ENCODE measurements at places on chromosomes 12 and 14.

- no peak for DNase-seq
These were observed 8.9 kb upstream of the NAV3 start for GRCh38 chr12:77821699-77822203.

GRCh38 chr12:120264904-120265472, 542 bp downstream of the PXN start:
- no peak for DNase-seq

DNA sequence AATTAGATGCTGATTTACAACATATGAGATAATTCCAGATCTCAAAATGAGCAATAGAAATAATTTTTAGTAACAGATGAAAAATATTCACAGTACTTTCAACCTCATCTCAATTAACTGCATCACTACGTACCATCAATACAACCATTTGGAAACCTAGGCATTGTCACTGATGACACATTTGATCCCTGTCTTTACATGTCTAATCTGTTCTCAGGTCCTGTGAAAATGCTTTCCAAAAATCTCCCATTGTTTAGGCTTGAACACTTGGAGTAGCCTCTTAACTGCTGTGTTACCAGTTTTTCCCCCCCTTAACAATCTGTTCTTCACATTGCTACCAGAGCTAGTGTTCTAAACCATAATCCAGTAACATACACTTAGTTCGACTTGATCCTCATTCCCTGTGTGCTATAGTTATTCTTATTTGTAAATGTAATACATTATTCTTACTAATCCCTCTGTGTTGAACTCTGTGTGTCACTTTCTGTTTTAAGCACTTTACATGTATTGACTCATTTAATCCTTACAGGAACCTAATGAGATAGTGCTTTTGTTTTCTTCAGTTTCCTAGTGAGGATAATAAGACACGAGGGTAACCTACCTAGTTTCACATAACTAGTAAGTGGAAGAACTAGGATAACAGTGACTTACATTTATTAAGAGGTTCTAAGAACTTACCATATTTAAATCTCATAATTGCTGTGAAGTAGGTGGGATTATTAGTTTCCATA, 41.7 kb downstream of the LARP4 start:
- no peak for DNase-seq

GRCh38 chr14:99133636-99134515, 138.1 kb downstream of the BCL11B start:
- no peak for DNase-seq

- DNase-seq = peak; percentile 38
These were observed 128.5 kb upstream of the RGS6 start for GRCh38 chr14:71803539-71804260.

DNA sequence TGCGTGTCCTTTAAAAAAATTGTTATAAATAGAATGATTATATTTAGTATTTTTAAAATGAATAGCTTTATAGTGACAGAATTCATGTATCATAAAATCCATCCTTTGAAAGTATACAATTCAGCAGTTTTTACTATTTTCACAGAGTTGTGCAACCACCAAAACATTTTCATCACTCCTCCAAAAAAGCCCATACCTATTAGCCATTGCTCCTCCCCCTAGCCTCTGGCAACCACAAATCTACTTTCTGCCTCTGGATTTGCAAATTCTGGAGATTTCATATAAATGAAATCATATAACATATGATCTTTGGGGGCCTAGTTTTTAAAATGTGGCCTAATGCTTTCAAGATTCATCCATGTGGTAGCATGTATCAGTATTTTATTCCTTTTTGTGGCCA, 117.9 kb upstream of the MED13L start:
- no peak for DNase-seq

GRCh38 chr14:21428930-21429329, 27.0 kb downstream of the CHD8 start:
- no peak for DNase-seq

- no peak for DNase-seq
These were observed 128.9 kb downstream of the CCER1 start for GRCh38 chr12:90826036-90826435.

DNA sequence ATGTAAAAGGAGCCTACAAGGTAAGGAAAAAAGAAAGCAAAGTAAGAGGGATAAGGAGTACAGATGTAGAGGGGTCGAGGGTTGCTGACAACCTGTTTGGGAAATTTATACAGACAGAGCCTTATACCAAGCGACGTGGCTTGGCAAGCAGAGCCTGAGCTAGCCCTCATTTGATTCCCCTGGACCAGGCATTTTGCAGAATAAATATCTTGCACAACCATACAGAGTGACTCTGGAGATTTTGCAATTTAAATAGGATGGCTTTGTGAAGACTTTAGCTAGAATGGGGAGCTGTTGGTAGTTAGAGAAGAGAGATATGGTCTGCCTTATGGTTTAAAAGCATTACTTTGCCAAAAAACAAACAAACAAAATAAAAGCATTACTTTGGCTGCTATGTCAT, 11.1 kb upstream of the ANO6 start:
- no peak for DNase-seq

- no peak for DNase-seq
These were observed 332.6 kb downstream of the AEBP2 start for GRCh38 chr12:19771858-19772257.

- DNase-seq = no peak
These were observed 43.9 kb downstream of the GIT2 start for GRCh38 chr12:109952160-109952858.

DNA sequence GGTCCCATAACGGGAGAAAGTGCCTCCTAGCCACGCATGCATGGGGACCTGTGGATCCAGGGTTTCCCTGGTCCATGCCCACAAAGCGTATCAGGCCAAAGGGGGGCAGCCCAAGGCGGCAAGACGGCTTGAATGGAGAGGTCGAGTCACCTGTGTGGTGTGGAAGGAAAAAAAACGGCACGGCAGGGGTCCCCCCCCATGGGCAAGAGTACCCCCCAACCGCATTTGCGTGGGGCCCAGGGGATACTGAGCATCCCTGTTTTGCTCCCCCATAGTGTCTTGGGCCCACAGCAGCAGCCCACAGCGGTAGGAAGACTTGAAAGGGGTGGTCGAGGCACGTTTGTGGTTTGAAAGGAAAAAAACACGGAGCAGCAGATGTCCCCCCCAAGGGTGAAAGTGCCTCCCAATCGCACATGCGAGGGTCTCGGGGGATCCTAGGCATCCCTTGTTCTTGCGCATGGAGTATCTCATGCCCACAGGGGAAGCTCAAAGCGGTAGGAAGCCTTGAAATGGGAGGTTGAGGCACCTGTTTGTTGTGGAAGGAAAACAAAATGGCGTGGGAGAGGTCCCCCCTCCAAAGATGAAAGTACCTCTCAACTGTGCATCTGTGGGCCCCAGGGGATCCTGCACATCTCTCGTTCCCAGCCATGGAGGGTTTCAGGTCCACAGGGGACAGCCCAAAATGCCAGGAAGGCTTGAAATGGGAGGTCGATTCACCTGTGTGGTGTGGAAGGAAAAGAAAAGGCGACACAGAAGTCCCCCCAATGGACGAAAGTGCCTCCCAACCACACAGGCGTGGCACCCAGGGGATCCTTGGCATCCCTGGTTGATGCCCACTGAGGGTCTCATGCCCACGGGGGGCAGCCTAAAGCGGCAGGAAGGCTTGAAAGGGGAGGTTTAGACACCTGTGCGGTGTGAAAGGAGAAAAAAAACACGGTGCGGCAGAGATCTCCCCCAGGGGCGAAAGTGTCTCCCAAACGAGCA, 577.5 kb downstream of the ALG10 start:
- no peak for DNase-seq

- DNase-seq = no peak
These were observed 74.4 kb upstream of the ANO4 start for GRCh38 chr12:100720016-100720654.

DNA sequence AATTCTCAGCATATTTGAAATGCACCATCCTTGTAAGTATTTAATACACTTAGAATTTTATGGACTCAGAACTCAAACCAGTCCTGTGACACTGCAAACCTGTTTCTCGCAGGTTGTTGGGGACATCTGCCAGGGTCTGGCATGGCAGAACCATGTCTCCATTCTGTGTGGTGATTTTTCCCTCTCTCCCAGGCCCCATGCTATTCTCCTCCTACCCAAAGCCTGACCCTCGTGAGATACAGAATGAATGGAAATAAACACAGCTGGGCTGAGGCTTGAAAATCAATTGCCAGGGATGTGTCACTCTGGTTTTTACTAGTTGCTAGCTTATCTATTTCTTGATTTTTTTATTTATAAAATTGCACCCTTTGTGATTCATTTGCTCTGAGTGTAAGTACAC, 19.8 kb downstream of the TPH2 start:
- DNase-seq = no peak

DNA sequence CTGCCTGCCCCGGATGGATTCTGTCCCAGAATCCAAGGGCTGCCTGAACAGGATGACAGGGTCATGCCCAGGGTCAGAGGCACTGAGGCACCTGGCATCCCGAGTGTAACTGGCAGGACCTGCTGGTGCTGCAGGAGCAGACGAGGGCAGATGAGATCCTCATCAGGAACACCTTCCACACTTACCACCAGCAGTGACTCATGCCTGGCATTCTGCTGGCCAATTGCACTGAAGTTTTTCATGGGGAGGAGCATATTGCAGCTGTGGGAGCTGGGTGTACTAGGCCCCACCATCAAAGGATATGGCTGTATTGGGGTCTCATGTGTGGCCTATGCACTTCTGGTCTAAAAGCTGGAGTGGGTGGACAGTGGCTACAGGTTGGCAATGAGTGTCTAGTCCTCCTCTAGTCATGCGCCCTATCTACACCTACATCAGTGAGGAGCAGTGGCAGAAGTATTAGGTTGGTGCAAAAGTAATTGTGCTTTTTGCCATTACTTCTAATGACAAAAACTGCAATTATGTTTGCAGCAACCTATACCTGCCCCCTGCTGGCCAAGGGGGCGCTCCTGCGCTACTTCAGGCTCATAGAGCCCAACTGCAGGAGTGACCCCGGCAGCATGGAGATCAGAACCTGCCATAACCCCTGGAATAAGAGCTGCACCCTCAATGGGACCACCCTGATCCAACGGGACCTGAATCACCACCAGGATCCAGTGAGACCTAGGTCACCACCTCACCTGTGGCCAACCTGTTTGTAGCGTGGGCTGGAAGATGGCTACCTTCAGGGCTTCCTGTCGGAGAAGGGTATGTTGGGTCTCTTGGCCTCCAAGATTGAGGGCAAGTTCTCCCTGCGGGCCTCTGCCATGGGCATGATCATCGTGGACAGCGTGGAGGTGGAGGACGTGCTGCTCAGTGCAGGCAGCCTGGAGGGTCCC, 8.0 kb upstream of the C12orf42 start:
- no peak for DNase-seq
